ENCODE measurements at places on chromosomes 2 and 18.

DNA sequence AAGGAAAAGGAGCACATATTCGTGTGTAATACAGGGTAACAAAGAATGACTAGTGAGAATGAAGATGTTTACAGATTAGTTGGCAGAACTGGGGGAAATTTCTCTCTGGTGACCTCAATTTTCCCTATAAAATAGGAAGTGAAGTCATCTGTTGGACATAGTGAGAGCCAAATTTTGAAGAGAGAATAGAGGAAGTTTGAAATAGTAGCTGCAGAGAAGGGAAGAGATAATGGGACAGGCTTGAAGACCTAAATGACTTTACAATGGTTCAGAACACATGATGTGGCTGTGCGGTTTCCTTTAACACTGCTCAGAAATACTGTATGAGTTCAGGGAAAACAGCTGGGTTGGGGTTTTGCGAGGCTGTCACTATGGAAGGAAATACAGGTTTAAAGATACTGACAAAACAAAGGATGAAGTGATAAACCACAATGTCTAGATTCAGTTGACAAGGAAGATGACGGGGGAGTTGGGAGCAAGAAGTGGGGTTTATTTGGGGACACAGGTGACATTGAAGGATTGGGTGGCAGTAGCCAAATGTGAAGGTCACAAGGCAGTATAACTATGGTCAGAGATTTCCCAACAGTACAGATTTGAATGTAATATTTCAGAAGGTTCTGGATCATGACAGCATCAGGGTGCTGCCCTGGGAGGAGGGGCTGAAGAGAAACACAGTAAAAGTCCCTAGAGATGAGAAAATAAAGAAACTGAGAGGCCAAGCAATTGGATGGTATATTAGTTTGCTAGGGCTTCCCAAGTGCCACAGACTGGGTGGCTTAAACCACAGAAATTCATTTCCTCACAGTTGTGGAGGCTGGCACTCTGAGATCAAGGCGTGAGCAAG is 82.6 kb upstream of the TANK start:
- peak; percentile 18 for DNase-seq

DNA sequence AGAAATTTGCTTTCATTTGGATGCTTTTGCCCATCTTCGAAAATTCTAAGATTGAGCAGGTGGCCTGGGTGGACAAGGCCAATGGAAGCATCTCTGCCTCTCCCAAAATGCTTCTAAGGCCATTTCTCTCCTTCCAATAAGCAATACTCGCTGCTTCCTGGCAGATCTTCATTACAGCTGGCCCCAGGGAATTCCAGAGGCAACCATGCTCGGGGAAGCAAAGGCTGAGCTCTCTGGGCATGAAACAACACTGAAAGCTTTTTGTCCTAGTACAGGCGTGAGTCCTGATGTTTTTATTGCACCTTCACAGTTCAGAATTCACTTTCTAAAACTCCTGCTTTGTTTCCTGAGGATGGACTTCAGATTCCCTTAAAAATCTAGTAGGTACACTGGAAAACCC is 11.8 kb upstream of the NEDD4L start:
- no peak for DNase-seq

- DNase-seq = no peak
Measured at GRCh38 chr2:383888-384287, 96.0 kb upstream of the ALKAL2 start.

DNA sequence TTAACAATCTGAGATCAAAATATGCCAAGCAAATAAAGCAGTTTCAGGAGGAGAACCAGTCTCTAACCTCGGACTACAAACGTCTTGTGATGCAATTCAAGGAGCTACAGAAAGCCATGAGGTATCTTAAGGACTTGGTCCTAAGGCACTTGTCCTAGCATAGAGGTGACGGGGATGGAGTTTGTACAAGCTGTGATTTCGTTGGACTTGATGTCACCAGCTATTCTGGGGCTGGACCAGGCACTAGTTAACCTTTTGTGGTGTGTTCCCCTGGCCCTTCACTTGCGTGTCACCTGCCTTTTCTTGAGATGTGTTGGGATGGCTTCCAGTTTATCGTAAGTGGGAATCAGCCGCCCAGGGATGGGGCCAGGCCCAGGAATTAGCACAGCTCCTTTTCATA is 33.7 kb downstream of the OTOF start:
- no peak for DNase-seq

- DNase-seq = no peak
Measured at GRCh38 chr2:33033606-33034081, 86.9 kb downstream of the LTBP1 start.

DNA sequence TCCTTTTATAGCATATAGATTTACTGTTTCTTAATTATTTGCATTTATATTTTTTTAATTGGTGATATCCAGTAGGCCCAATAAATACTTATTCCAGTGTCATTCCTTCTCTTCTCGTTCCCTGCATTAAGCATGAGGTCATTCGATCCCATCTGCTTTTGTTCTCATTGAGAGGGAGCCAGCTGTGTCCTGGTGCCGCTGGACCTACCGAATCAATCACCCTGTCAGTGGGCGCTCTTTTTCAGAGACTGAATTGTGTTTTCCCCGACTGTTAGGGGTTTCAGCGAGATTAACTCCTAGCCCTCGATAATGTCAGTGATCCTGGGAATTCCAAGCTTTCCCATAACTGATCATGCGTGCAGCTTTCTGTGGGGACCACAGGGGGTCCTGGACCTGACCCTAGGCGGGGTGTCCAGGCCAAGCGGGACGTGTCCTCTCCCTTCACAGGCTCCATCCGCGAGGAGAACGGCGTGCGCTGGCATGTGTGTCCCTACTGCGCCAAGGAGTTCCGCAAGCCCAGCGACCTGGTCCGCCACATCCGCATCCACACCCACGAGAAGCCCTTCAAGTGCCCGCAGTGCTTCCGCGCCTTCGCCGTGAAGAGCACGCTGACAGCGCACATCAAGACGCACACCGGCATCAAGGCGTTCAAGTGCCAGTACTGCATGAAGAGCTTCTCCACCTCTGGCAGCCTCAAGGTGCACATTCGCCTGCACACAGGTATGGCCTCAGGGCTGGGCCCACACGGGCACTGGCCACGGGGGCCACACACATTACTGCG is 72.4 kb downstream of the ZNF236 start:
- no peak for DNase-seq

- DNase-seq = no peak
Measured at GRCh38 chr18:12840382-12840781, 43.7 kb downstream of the PTPN2 start.

- no peak for DNase-seq
Measured at GRCh38 chr2:25829377-25829704, 48.9 kb downstream of the ASXL2 start.

DNA sequence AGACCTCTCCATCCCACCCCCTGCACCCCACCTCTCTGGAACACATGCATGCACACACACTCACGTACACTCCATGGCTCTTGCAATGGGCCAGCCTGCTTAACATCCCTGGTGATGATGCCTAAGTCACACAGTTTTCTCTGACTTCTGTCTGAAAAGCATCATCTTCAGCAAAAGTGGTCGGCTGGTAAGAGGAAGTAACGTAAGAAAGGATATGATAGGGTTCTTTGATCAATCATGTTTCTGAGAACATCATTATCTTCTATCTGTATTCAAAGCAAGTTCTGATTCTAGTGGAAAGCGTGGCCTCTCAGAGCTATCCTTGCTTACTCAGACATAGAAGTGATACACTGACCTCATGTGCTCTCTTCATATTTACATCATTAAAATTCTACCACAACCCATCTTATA is 11.4 kb upstream of the NDUFV2 start:
- DNase-seq = no peak

- DNase-seq = no peak
Measured at GRCh38 chr2:105545730-105546627, 147.1 kb upstream of the FHL2 start.

DNA sequence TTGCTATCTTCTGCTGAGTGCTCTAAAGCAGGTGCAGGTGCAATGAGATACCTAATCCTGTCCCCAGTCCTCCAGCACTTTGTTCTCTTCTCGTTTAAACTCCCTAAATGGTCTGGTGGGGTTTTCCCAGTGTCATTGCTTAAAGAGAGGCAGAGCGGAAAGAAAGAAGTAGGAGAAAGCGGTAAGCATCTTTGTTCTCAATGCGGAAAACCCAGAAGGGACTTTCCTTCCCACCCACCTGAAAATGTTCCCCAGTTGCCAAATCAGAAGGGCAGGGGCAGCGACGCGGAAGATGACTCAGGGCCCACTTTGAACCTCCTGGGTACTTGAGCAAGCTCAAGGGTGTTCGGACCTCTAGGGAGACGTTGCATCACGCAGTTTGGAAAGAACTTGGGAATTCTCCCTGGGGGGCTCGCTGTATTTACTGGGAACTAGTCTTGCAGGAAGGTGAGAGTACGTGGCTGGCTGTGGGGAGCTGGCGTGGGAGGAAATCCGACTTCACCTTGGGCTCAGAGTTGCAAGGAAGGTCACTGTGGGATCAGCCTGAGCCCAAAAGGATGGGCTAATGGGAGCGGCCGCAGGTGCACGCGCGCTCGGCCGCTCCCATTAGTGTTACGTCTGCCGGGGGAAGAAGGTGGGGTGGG is 589 bp upstream of the SGPP2 start:
- DNase-seq = no peak

DNA sequence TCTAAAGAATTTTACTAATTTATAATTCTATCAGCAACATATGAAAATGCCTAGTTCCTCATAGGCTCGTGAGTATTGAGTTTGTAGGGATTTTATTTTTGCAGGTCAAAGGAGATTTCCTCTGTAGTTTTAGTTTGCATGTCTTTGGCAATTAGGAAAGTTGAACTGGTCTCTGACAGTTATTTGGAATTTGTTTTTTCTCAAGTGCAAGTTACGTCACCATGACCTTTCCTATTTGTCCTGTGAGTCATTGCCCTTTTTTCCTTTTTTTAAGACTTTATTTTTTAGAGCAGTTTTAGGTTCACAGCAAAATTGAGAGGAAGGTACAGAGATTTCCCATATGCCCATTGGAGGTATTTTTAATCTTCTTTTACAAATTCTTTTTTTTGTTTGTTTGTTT is 29.0 kb downstream of the RAMP1 start:
- DNase-seq = no peak

DNA sequence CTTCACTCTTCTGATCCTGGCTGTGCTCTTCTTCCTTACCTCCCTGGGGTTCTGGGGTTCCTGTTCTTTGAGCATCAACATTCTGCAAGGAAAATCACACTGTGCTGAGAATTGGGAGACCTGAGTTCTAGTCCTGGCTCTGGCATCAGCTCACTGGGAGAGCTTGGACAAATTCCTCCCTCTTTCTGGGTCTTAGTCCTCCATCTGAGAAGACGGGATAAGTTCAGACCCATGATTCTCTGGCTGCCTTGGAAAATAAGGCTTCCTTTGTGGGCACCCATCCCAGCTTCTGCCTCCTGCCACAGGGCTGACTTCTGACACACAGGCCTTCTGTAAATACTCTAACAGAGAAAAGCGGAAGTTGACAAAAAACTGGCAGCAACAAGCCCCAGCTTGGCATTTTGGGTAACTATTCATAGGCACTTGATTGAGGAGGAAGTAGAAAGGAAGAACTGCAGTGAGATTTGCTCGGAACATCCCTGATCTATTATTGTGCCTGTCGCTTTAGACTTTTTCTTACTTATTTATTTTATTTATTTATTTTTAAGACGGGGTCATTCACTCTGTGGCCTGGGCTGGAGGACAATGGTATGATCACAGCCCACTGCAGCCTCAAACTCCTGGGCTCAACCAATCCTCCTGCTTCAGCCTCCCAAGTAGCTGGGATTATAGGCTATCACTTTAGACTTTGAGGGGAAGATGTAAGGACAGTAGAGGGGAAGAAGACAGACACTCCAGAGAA is 7.9 kb downstream of the PCBP1 start:
- DNase-seq = no peak

DNA sequence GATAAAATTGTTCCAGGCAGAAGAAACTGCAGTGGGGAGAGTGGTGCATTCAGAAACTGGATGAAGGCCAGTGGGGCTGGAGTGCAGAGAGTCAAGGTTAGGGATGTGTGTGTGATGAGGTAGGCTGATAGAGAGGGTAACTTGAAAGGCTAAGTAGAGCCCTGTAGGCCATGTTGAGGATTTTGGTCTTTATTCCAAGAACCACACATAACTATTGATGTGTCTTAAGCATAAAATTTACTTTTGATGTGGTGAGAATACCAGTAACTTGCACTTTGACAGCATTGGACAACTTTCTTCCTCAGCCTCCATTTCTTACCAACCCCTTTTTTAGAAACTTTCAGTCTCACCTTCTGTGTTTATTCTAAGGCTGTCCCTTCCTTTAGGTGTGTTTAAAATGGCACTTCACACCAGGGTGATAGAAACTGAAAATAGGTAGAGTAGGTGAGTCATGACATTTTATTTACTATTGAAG is 22.6 kb downstream of the MTX2 start:
- DNase-seq = no peak

DNA sequence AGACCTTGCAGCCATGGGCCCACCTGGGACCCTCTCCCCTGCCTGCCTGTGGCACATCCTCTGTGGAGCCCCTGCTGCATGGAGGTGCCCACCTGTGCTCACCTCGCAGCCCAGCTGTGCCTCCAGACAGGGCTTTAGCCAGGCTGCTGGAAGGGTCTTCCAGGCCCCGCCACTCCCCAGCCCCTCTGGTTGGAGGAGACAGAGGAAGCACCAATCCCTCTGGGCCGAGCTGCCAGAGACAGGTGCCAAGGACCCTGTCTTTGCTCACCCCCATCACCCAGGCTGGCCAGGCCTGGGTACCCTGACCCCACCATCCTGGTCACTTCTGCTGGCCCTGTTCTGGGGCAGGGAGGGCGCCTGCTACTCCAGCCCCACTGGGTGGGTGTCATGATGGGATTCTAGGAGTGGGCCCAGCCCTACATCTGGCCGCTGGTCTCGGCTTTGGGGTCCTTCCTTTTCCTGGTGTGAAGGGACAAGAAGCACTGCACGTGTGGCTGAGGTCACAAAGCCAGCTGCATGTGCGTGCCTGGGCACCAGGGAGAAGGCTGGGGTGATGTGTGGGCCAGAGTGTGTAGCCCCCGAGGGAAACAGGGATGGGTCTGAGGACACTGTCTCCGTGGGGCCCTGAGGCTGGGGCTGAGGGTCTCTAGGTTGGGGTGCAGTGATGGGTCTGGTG is 9.3 kb upstream of the NEU4 start:
- no peak for DNase-seq

DNA sequence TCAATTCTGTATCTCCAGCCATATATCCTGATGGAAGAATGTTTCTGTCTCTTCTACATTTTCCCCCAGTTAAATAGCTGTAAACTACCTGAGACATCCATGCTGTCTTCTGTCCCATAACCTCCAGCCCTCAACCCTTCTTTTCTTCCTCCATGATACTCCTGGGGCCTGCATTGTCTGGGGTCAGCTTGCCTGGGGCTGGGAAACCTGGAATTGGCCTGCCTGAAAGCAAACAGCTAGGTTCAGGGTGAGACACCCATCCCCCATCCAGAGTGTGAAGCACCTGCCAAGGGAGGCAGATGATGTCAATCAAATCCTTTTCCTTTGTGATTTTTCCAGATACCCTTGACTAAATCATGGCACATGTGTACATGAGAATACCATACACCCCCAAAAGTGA is 313.7 kb upstream of the MGAT5 start:
- no peak for DNase-seq

DNA sequence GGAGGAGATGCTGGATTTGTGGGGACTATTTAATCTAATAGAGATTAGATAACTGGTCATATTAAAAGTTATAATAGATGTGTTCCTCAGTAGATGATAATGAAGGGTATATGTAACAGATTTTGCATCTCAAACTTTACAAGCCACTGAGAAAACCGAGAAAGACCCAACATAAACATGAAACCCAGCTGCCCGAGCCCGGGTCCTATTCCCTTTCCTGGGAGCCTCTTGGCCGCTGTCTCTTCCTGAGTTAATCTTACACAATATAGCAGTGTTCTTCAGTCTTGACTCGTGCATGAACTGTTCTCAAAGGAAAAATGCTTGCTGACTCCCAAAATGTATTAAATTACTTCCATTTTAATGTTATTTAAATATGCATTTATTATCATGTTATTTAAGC is 94.5 kb downstream of the COPS8 start:
- no peak for DNase-seq
